ENCODE measurements at places on chromosomes 2 and 18. TPM values are rescaled to one million over a fixed set of nuclear protein-coding genes. Genes with fewer than 3 reads are reported as not detected.

Gene HOXD13
- total RNA-seq, result not detected

Gene FBXO48
- total RNA-seq, result 1.2 TPM

Gene CAPN14
- total RNA-seq, result 0.07 TPM

Gene EDAR
- 0.56 TPM for total RNA-seq

Gene FMNL2
- 14.9 TPM for total RNA-seq

Gene SCRN3
- 19.0 TPM for total RNA-seq

Gene KLHL41
- total RNA-seq, result 0.07 TPM

Gene ACTG2
- total RNA-seq, result not detected

Gene MYO7B
- total RNA-seq, result 0.12 TPM
